ENCODE measurements at places on chromosomes 11 and 22. TPM values are rescaled to one million over a fixed set of nuclear protein-coding genes. Genes with fewer than 3 reads are reported as not detected.

The APOA1 gene
- not detected for total RNA-seq

The MYOD1 gene
- total RNA-seq = not detected

The PHF21A gene
- 4.2 TPM for total RNA-seq

The KCNK7 gene
- not detected for total RNA-seq

The PTGDR2 gene
- not detected for total RNA-seq

The APOBEC3B gene
- 3.5 TPM for total RNA-seq

The SERPING1 gene
- total RNA-seq = 0.46 TPM

The OR51E2 gene
- not detected for total RNA-seq

The PTPN5 gene
- not detected for total RNA-seq

The OOSP4B gene
- not detected for total RNA-seq

The GAB4 gene
- total RNA-seq = not detected

The OR1S2 gene
- total RNA-seq = not detected

The POTEH gene
- total RNA-seq = not detected

The NCAM1 gene
- total RNA-seq = not detected

The SLC25A45 gene
- total RNA-seq = 0.46 TPM

The RIC3 gene
- not detected for total RNA-seq

The MRGPRX3 gene
- not detected for total RNA-seq

The RIMBP3B gene
- not detected for total RNA-seq

The MTMR3 gene
- 25.4 TPM for total RNA-seq

The SYCE3 gene
- not detected for total RNA-seq

The TECTA gene
- under 0.01 TPM for total RNA-seq
